ENCODE measurements at places on chromosomes 2 and 18. TPM values are rescaled to one million over a fixed set of nuclear protein-coding genes. Genes with fewer than 3 reads are reported as not detected.

- H3K27me3 ChIP-seq = no peaks in the 10 kb centered on the region
- no peak overlapping the region for H3K27ac ChIP-seq
- no peaks in the 10 kb centered on the region for H3K4me1 ChIP-seq
- no peak for DNase-seq
- H3K36me3 ChIP-seq = no peaks in the 10 kb centered on the region
- H3K4me3 ChIP-seq = no peak overlapping the region
Measured at GRCh38 chr2:32904074-32904473, 42.7 kb upstream of the LTBP1 start.

GRCh38 chr2:50785816-50786215, 246.1 kb downstream of the NRXN1 start:
- H3K4me1 ChIP-seq = no peaks in the 10 kb centered on the region
- H3K27me3 ChIP-seq = no peaks in the 10 kb centered on the region
- no peaks in the 10 kb centered on the region for H3K36me3 ChIP-seq

DNA sequence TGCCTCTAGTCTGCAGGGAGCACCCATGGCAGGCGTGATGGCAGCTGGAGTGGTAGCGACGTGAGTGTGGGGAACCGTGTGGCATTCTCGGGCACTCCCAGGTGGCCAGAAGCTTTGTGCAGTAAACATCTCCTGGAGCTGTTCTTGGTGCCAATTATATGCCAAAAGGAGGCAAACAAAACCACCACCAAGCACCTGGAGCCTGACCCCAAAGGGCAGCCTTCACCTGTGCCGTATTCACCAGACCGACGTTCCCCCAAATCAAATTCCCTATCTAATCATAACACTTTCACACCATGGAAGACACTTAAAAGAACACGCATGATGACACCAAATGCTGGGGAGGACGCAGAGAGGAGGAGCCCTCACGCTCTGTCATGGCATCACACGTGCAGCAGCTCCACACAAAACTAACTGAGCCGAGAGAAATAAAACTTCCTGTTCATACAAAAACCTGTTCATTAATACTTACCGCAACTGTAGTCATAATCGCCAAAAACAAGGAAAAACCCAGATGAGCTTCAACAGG, 123.6 kb downstream of the EIPR1 start:
- no peak for DNase-seq
- no peak overlapping the region for H3K4me3 ChIP-seq
- no peak overlapping the region for H3K27ac ChIP-seq
- H3K27me3 ChIP-seq = no peaks in the 10 kb centered on the region
- H3K4me1 ChIP-seq = no peaks in the 10 kb centered on the region

GRCh38 chr2:226387499-226387942, 412.1 kb downstream of the IRS1 start:
- H3K4me1 ChIP-seq = no peaks in the 10 kb centered on the region
- no peaks in the 10 kb centered on the region for H3K27me3 ChIP-seq
- H3K4me3 ChIP-seq = no peak overlapping the region
- DNase-seq = no peak
- no peak overlapping the region for H3K27ac ChIP-seq
- no peaks in the 10 kb centered on the region for H3K36me3 ChIP-seq

DNA sequence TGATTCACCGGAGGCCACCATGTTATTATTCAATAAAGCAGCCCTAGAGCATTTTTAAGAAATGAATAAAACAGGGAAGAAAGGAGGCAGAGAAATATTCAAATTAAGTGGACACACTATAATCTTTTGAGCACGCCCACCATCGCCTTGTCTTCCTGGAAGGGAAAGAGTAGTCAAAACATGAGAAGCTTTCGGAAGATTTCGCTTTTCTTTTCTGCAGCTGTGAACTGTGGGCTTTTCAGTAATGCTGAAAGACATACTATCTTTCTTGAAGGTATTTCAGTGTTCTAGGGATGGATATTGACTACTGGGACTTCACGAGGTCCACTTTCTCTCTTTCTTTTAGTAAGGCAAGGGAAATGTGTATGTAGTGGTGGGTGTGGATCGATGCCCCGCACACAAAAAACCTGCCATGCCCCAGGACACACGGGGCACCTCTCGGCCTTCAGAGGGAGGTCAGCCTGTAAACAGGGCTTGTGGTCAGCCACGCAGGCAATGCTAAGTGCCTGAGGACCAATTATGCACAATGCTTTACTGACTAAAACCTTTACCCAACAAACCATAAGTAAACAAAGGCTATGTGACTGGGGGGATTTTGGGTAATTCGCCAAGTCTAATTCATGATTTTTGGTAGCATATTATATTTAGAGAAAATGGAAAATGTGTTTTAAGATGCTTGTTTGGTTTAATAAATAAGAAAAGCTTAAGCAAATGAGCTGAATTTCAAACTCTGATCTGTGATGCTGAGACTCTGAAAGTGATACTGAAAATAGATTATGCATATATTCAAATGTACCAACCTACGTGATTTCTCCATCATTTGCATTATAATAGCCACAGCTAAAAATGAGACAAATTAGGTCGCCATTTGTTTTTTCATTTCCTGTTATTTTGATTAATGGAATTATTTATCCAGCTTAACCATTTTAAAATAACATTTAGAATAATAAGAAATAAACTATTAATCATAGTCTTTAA, 130.5 kb downstream of the ZNF516 start:
- no peak overlapping the region for H3K27ac ChIP-seq
- H3K27me3 ChIP-seq = no peaks in the 10 kb centered on the region

- no peaks in the 10 kb centered on the region for H3K36me3 ChIP-seq
- H3K27me3 ChIP-seq = no peaks in the 10 kb centered on the region
- no peak overlapping the region for H3K27ac ChIP-seq
- peaks cover 7% of the 10 kb centered on the region for H3K4me1 ChIP-seq
- DNase-seq = no peak
Measured at GRCh38 chr18:56995579-56996188, 151.2 kb upstream of the BOD1L2 start.

DNA sequence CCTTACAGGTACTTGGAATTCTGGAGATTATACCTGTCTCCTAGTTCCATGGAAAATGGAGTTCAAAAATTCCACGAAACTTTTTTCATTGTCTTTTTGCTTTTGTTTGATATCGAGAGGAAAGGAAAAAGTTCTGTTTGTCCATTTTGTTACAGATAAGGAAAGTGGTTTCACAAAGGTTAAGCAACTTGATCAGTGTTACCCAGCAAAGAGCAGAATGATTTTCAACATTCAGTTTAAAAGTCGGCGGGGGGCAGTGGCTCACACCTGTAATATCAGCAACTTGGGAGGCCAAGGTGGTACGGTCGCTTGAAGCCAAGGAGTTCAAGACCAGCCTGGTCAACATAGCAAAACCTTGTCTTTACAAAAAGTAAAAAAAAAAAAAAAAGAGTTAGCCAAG, 118.8 kb downstream of the LDLRAD4 start:
- no peak overlapping the region for H3K27ac ChIP-seq
- peaks cover 9% of the 10 kb centered on the region for H3K4me1 ChIP-seq
- no peak overlapping the region for H3K4me3 ChIP-seq
- DNase-seq = no peak
- no peaks in the 10 kb centered on the region for H3K27me3 ChIP-seq

DNA sequence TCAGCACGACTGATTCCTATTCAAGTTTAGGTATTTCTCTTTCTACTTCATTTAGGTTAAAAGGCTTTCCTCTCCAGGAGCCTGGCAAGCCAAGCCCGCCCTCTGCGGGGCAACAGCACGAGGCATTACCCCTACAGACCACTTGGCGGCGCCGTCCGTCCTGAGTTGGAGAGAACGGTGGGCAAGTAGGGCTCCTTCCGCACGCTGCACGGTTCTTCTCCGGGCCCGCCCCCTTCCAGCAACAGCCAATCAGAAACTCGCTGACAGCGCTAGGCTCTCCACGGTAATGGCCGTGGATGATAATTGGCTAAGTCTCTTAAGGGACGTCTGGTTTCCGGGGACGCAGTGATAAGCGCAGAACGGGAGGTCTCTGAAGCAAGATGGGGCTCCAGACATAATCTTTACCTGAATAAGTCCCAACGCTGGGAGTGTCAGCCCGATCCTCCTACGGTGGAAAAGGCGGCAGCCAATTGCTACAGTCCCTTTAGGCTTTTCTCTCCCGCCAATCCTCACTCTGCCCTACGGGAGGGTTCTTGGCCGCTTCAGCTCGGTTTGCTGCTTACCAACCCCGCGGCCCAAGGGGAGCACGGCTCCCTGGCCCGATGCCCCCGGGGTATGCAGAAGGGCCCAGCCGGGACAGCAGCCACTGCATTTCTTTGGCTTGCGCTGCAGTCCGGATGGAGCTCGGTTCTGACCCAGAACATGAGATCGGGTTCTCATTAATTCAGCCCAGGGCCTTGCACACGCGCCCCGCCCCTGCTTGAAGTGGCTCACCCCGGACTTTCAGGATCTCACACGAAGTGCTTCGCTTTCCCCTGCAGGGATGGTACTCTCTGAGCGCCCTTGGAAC, 206.9 kb upstream of the PKDCC start:
- H3K4me1 ChIP-seq = peaks cover 10% of the 10 kb centered on the region
- H3K36me3 ChIP-seq = no peaks in the 10 kb centered on the region
- H3K4me3 ChIP-seq = peak overlapping the region; percentile 76
- DNase-seq = peak; percentile 94
- H3K27ac ChIP-seq = peak overlapping the region; percentile 67

- H3K4me3 ChIP-seq = no peak overlapping the region
- H3K36me3 ChIP-seq = no peaks in the 10 kb centered on the region
- no peaks in the 10 kb centered on the region for H3K27me3 ChIP-seq
- no peak for DNase-seq
- peak overlapping the region; percentile 32 for H3K27ac ChIP-seq
- peaks cover 16% of the 10 kb centered on the region for H3K4me1 ChIP-seq
Measured at GRCh38 chr2:28047681-28048080, 157.2 kb downstream of the BABAM2 start.

- no peaks in the 10 kb centered on the region for H3K27me3 ChIP-seq
- H3K4me3 ChIP-seq = no peak overlapping the region
- no peaks in the 10 kb centered on the region for H3K36me3 ChIP-seq
Measured at GRCh38 chr2:158994920-158995676, 26.7 kb downstream of the TANC1 start.

DNA sequence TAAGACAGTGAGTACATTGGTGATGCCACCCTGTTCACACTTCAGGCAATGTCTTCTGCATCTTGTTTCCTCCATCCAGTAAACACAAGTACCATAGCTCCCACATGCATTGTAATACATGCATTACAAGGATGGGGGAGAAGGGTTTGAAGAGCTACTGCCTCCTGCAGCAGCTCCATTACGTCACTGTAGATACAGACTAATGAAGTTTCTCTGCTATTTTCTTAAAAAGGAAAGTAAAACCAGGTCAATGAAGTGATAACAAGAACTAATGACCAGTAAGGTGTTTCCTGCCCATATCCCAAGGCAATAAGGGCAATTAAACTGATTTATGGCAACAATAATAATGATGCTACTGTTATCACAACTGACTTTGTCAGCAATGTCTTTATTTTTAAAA, 18.2 kb upstream of the BBS5 start:
- no peaks in the 10 kb centered on the region for H3K27me3 ChIP-seq
- DNase-seq = no peak
- H3K36me3 ChIP-seq = no peaks in the 10 kb centered on the region
- H3K4me1 ChIP-seq = no peaks in the 10 kb centered on the region
- H3K27ac ChIP-seq = no peak overlapping the region
- H3K4me3 ChIP-seq = no peak overlapping the region

DNA sequence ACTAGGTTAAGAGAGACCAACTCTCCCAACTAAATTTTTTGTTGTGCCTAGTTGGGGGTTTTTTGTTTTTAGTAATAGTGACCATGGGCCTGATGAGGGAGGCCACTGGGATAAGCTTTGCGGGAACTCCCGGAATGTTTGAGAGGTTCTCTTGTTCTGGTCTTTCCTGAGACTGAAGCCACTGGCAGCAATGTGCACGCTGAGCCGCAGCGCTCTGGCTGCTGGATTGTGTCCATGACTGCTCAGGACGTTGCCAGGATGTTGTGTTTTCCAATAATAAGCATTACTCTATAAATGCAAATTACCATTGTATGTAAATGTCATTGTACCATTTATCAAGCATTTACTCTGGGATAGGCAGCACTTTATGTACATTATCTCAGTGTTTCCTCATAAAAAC, 126.1 kb downstream of the GALNT1 start:
- DNase-seq = peak; percentile 28
- H3K4me3 ChIP-seq = no peak overlapping the region
- no peak overlapping the region for H3K27ac ChIP-seq
- no peaks in the 10 kb centered on the region for H3K27me3 ChIP-seq
- peaks cover 20% of the 10 kb centered on the region for H3K4me1 ChIP-seq

GRCh38 chr2:18517386-18517785, 43.1 kb downstream of the RDH14 start:
- no peak overlapping the region for H3K27ac ChIP-seq
- H3K4me3 ChIP-seq = no peak overlapping the region
- no peaks in the 10 kb centered on the region for H3K36me3 ChIP-seq
- no peak for DNase-seq
- H3K27me3 ChIP-seq = no peaks in the 10 kb centered on the region

GRCh38 chr2:46776687-46777327, 138.8 kb downstream of the MCFD2 start:
- H3K4me3 ChIP-seq = no peak overlapping the region
- no peak overlapping the region for H3K27ac ChIP-seq
- no peaks in the 10 kb centered on the region for H3K27me3 ChIP-seq
- H3K36me3 ChIP-seq = no peaks in the 10 kb centered on the region
- peaks cover 36% of the 10 kb centered on the region for H3K4me1 ChIP-seq

DNA sequence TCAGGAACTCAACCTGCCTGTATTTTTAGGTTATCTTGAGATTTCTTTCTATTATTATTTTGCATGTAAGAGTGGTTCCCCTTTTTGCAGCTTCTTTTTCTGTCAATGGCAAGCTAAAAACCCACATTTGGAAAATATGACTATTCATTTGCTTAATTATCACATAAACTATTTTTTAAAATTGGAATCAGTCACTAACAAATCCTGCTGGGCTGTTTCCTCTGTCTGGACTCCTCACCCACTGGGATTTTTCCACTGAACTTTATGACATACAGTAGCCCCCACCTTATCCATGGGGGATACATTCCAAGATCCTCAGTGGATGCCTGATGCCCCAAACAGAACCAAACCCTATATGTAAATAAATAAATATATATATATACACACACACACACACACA, 447.3 kb downstream of the DLGAP1 start:
- no peaks in the 10 kb centered on the region for H3K36me3 ChIP-seq
- no peak overlapping the region for H3K27ac ChIP-seq

GRCh38 chr2:71735676-71736075, 282.3 kb downstream of the DYSF start:
- no peaks in the 10 kb centered on the region for H3K27me3 ChIP-seq
- no peak for DNase-seq
- H3K27ac ChIP-seq = no peak overlapping the region

GRCh38 chr18:57346876-57347275, 5.5 kb upstream of the ST8SIA3 start:
- H3K27ac ChIP-seq = no peak overlapping the region
- H3K36me3 ChIP-seq = no peaks in the 10 kb centered on the region
- peaks cover 49% of the 10 kb centered on the region for H3K27me3 ChIP-seq
- H3K4me1 ChIP-seq = no peaks in the 10 kb centered on the region

Gene SERPINB4
- not detected for total RNA-seq

Gene KANSL3
- 38.1 TPM for total RNA-seq

Gene GREB1
- 5.2 TPM for total RNA-seq

Gene REEP1
- total RNA-seq = 26.4 TPM

Gene TRMT61B
- total RNA-seq = 25.0 TPM

Gene IL37
- total RNA-seq = not detected
